Endothelial cell (in vitro differentiated cells): ENCODE measurements at places on chromosomes 2 and 18.

- DNase-seq, result no peak
These were observed 192.1 kb upstream of the ID2 start for GRCh38 chr2:8489751-8490150.

DNA sequence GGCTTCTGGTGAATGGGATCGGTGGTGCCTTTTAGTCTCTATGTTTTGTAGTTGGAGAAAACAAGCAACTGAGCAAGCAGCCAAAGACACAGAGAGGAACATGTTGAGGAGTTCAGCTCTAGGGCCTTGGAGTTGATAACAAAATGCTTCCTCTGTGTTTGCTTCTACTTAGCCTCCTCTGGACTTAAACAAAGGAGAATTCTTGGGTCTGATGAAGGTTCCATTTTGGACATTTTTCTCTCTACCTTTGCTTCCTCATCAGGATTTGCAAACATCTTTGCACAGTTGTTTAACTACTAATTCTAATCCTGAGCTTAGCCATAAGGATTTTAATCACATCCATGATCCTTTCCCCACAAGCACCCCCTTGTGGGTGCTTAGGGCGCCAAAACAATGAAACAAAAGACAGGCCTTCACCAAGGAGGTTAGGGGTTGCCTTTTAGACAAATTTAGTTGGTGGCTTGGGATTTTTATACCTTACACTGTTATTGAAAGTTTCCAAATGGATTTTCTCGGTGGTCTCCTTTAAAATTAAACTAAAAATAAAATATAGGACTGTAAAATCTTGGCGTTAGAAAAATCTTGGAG is 148.5 kb upstream of the SATB2 start:
- no peak for DNase-seq

DNA sequence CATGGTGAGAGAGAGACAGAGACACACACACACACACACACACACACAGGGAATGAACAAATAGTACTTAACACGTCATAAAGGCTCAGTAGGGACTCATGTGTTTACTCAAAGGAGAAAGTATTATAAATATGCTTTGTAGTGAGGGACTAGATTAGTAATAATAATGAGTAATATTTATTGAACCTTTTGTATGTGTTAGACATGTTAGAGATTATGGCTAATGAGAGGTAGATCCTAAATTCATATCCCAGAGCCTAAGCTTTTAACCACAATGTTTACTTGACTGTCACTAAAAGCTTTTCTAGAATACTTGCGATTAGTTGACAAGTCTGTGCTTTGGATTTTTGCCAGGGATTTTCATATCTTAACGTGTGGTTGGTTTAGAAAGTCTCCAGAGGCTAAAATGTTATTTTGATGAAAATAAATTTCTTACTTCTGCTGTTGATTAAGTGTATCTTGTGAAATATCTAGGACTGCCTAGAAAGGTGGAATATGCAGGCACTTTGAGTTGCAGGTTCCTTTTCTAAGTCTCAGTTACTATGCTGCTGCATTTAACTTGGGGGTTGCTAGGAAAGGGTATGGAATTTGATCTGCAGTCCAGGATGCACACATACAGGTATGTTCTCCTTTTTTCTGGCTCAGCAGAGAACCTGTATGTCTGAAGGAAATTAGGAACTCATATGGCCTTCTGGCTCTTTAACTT is 64.5 kb downstream of the UBR3 start:
- DNase-seq, result no peak

DNA sequence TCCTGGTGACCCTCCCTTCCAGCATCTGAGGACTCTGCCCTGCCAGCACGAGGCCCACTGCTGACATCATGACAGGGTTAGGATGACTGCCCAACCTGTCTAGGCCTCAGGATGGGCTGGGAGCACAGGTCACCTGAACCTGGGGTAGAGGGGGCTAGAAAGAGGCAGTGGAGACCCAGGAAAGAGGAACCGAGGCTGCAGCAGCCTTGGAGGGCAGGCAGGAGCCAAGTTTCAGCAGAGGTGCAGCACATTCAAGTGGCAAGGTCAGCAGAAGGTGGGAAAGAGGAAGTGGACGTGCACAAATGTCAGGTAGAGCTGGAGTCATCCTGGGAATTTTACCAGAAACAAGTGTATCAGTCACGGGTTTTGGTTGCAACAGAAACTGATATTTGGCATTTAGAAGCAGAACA is 13.6 kb upstream of the RAB10 start:
- DNase-seq, result no peak

GRCh38 chr2:190271783-190272456 is 47.7 kb downstream of the HIBCH start:
- DNase-seq, result no peak

DNA sequence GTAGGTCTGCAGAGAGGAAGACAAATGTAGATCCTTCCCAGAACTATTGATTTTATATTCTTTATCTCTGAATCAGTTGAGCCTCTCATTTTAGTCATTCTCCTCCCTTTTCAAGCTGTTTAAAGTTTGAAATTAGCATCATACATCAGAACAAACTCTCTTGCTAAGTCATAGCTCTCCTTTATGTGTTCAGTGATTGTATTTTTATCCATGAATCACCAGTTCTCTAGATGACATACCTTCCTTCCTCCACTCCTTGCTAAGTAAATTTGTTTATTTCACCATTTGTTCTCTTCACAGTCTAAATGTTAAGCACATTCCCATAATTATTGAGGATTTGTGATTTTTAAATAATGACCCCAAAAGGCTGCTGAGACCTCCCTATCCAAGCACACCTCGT is 63.5 kb upstream of the RAPGEF4 start:
- no peak for DNase-seq
